ENCODE measurements at places on chromosomes 4 and X. TPM values are rescaled to one million over a fixed set of nuclear protein-coding genes. Genes with fewer than 3 reads are reported as not detected.

DNA sequence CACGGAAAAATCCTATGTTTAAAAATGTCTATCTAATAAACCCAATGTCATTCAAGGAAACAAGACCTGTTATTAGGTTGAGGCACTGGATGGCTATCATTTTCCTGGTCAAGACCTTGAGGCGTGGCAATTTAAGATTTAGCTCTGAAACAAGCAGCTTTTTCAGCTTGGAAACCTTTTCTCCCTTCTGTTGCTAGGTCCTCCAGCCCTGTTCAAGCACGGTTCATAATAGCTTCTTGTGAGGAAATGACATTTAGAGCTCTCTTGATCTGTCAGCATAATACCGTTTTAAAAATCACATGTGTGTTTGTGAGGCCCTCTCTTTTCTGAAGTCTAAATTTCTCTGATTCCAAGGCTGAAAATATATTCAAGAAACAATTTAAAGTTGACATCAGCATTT lies 133.6 kb upstream of the GRPR start:
- no peak overlapping the region for H3K27ac ChIP-seq
- no peaks in the 10 kb centered on the region for H3K36me3 ChIP-seq
- H3K4me1 ChIP-seq = no peaks in the 10 kb centered on the region
- no peak for DNase-seq
- H3K4me3 ChIP-seq = no peak overlapping the region
- H3K27me3 ChIP-seq = no peaks in the 10 kb centered on the region

DNA sequence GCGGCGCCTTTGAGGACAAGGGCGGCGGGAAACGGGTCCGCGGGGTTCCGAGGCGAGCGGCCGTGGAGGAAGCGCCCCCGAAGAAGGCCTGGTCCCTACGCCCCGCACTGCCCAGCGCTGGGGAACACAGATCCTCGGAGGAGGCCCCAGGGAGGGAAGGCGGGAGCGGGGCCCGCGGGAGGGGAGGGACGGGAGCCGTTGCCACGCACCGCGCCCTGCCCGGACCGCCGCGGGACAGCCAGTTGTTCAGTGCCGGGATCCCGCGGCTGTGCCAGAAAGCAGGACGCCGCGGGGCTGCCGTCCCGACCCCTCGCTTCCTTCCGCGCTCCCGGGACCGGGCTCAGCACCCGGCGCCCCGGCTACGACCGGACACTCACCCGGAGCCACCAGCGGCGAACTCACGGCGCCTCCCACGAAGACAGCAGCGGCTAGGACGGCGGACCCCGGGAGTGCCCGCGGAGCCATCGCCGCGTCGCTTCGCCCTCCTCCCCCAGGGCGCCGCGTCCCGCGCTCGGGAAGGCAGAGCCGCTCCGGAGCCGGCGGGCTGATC lies 278 bp downstream of the RELL1 start:
- H3K27me3 ChIP-seq = no peaks in the 10 kb centered on the region
- peaks cover 4% of the 10 kb centered on the region for H3K4me1 ChIP-seq
- peak overlapping the region; percentile 89 for H3K27ac ChIP-seq
- H3K4me3 ChIP-seq = peak overlapping the region; percentile 67
- DNase-seq = peak; percentile 77

DNA sequence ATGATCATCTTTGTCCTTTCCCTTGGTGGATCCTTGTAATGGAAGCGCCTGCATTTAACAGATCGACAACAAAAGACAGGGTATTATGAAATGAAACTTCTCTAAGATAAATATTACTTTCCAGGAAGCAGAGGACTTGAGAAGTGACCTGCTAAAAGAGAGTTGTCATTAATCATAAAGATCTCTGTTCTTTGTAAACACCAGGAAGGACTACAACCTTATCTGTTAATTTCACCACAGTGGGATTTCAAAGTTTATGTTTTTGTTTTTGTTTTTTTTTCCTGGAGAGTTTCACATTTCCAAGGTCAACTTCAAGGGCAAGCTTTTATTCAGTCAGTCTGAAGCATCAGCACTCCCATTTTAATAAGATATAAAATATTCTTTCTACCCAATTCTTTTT lies 170.9 kb downstream of the RCHY1 start:
- H3K4me1 ChIP-seq = no peaks in the 10 kb centered on the region
- H3K4me3 ChIP-seq = no peak overlapping the region
- no peaks in the 10 kb centered on the region for H3K27me3 ChIP-seq
- no peak overlapping the region for H3K27ac ChIP-seq

- DNase-seq = no peak
- no peak overlapping the region for H3K27ac ChIP-seq
- H3K4me3 ChIP-seq = no peak overlapping the region
- H3K27me3 ChIP-seq = no peaks in the 10 kb centered on the region
- no peaks in the 10 kb centered on the region for H3K4me1 ChIP-seq
- H3K36me3 ChIP-seq = no peaks in the 10 kb centered on the region
Measured at GRCh38 chrX:137792214-137792613, 226.3 kb downstream of the ZIC3 start.

DNA sequence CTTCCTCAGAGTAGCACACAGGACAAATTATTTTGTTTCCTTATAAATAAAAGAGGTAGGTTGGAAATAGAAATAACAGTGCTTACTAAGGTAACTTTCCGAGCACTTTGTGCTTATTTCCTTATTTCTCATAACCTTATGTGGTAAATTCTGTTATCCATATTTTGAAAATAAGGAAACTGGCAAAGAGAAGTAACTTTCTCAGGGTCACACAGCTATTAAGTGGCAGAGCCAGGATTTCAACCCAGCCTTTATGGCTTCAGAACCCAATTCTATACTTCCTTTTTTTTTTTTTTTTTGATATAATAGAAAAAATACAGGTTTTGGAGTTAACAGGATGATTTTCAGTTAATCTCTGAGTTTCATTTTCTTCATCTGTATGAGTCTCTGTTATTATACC lies 3.3 kb downstream of the UTP3 start:
- H3K36me3 ChIP-seq = no peaks in the 10 kb centered on the region
- H3K4me1 ChIP-seq = peaks cover 25% of the 10 kb centered on the region
- H3K27ac ChIP-seq = no peak overlapping the region
- H3K4me3 ChIP-seq = no peak overlapping the region

DNA sequence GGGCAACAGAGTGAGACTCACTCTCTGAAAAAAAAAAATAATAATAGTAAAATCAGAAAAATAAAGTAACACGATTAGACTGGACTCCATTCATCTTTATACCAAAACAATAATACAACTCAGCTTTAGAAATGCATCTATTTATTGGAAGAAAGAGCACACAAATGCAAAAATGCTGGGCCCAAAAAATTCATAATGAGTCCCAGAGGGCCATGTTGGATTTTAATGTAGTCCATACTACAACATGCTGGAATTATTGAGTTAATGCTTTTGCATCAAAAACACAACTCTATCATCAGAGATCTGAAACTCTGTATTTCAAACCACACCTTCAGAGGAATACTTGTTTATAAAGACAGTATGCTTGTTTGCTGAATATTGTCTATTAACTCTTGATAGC lies 1614.7 kb downstream of the STIM2 start:
- H3K27ac ChIP-seq = no peak overlapping the region
- H3K4me3 ChIP-seq = no peak overlapping the region
- no peaks in the 10 kb centered on the region for H3K27me3 ChIP-seq
- no peak for DNase-seq

DNA sequence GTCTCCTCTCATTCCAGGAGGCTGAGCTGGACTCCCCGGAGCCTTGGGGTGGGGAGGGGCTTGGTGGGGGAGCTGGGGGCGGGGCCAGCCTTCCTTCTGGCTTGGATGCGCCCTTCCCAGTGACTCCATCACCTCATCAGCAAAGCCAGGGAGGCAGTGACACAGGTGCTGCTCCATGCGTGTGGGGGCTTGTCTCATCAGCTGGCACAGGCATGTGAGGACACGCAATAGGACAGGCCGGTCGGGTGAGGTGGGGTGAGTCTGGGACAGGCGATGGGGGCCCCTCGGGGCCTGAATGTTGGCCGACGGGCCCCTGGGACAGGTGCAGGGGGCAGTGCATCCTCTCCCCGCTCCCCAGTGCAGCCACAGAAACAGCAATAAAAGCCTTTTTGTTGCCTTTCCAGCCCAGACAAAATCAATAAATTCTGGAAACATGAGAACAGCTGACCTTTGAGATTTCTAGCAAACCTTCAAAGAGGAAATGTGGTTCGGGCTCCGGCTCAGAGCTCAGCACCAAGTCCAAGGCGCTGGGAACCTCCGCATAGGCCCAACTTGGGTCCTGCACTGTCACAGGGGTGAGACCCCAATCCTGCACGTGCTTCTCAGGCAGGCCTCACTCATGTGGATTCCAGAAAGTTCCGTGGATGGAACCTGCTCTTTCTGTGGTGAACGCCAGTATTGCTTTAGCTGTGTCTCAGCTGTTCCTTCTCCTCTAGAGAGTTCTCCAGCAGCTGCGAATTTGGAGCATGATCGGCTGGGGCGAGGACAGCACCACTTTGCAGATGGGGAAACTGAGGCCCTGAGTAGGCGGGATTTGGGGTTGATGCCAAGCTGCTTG lies 18.5 kb downstream of the ADRA2C start:
- DNase-seq = no peak
- H3K4me1 ChIP-seq = no peaks in the 10 kb centered on the region
- H3K36me3 ChIP-seq = no peaks in the 10 kb centered on the region

- H3K4me1 ChIP-seq = no peaks in the 10 kb centered on the region
- H3K27ac ChIP-seq = no peak overlapping the region
- no peak overlapping the region for H3K4me3 ChIP-seq
Measured at GRCh38 chr4:147714575-147715401, 17.1 kb upstream of the ARHGAP10 start.

GRCh38 chrX:2811271-2811670 lies 17.5 kb upstream of the GYG2 start:
- no peaks in the 10 kb centered on the region for H3K4me1 ChIP-seq
- H3K27me3 ChIP-seq = no peaks in the 10 kb centered on the region
- DNase-seq = no peak
- H3K27ac ChIP-seq = no peak overlapping the region
- no peaks in the 10 kb centered on the region for H3K36me3 ChIP-seq

DNA sequence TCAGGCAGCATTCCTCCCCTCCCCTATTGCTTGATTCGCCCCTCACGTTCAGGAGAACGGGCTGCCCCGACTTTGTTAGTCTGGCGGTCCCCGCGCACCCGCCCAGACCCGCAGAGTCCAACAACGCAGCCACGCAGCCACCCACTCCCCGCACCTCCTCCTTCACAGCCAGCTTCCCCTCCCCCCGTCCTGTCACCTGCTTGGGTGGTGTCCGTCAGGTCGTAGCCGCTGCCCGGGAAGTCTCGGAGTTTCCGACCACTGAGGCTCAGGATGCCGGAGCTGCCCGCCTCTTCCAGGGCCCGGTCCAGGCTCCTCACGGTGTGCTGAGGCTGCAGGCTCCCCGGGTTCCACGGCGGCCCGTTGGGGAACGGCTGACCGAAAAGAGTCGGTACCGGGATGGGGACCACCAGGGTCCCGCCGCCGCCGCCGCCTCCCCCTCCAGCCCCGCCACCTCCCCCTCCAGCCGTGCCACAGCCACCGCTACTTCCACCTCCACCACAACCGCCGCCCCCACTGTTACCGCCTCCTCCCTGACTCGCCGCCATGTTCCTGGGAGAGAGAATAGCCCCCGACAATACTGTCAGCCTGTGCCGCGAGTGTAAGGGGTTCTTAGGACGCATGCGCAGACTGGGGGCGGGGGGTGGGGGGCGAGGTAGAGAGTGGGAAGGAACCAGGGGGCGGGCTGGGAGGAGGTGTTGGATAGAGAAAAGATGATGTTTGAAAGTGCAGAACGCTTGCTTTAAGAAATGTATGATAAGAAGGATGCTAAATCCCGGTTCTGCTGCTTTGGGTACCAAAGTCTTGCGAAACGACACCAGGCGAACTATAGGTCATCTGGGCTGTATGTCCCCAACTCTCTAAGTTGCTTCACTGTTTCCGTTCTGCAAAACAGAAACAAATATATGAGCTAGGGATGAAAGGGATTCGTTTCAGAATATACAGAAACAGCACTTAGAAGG lies at the start of gene LRCH2:
Gene LRCH2, minus strand, starts transcription at position 600 of the 959 bp plus-strand sequence. Its CDS starts 55 bp downstream, at position 545.
- H3K4me3 ChIP-seq = no peak within 1 kb of the TSS
- peak; percentile 51 for DNase-seq
- H3K27me3 ChIP-seq = no peaks in the 10 kb centered on the region
- H3K4me1 ChIP-seq = no peaks in the 10 kb centered on the region
- no peak within 1 kb of the TSS for H3K27ac ChIP-seq

- DNase-seq = no peak
- no peak overlapping the region for H3K4me3 ChIP-seq
- H3K36me3 ChIP-seq = no peaks in the 10 kb centered on the region
- H3K4me1 ChIP-seq = peaks cover 27% of the 10 kb centered on the region
Measured at GRCh38 chr4:153537493-153537960, 71.4 kb downstream of the TMEM131L start.

GRCh38 chr4:54929459-54929858 lies 195.9 kb downstream of the KDR start:
- no peak for DNase-seq
- no peak overlapping the region for H3K27ac ChIP-seq
- H3K36me3 ChIP-seq = no peaks in the 10 kb centered on the region
- H3K4me3 ChIP-seq = no peak overlapping the region

ENPP6 gene
- 0.06 TPM for total RNA-seq

TMPRSS11D gene
- not detected for total RNA-seq

GABRQ gene
- total RNA-seq = not detected
